NCI-H526 (cell line): ENCODE measurements at places on chromosomes 4 and X.
A peak's percentile ranks its signal among the peaks of the same experiment; 100 is the strongest.

DNA sequence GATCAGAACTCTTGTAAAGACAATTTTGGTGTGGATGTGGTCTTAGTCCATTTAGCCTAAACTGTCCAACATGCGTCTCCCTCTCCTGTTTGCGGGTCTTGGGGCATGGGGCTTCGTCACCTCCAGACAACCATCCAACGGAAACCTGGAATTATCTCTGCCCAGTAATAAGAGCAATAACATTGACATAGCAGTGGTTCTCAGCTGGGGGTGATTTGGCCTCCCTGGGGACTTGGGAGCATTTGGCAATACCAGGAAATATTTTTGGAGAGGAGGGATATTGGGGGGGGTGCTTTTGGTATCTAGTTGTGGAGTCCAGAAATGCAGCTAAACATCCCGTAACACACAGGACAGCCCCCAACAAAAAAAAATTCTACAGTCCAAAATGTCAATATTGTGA is 47.2 kb downstream of the SEL1L3 start:
- DNase-seq, result no peak

- DNase-seq, result no peak
Observed at GRCh38 chr4:103645991-103646390, 73.8 kb downstream of the TACR3 start.

- DNase-seq, result no peak
Observed at GRCh38 chr4:40265910-40266274, 69.1 kb downstream of the RHOH start.

DNA sequence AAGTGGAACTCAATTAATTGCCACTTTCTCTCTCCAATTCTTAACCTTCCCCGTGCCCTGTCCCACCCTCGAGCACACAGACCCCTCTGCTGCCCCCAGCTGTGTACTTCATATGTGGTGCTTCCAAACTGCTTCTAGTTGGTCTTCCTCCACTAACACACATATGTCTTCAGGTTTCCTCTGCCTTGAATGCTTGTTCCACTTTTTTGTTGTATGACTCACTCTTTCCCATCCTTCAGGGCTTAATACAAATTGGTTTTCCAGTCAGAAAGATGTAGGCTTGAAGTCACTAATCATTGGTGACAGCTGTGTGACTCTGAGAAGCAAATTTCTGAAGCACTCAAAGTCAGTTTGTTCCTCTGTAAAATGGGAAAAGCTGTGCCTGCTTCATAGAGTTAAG is 30.6 kb downstream of the TRIM2 start:
- DNase-seq, result no peak

DNA sequence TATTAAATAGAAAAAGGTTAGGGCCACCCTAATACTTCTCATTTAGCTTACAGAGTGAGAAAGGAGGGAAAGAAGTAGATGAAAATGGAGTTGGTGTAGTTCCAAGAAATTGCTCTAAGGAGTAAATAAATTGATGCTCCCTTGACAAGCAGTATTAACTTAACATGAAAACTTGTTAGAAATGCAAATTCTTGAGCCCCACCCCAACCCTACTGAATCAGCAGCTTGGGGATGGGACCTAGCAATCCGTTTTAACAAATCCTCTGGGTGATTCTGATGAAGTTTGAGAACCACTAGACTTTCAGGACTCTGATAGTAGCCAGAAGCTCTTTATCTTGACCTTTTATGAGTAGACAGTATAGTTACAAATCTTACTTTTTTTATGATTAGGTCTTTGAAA is 74.8 kb downstream of the STIM2 start:
- no peak for DNase-seq

DNA sequence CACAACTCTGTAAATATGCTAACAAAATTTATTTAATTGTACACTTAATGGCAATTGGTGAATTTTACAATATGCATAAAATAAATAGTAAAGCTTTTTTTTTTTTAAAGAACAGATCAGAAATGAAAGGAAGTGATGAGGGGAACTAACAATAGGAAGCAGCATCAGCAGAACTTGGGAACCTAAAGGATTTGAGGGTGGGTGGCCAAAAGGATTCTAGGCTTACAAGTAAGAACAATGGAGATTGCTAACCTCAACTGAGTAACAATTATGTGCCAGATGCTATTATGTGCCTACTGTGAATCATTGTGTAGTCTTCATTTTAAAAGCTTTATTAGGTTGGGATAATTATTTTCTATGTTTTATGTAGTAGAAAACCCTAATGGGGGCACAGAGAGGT is 185.2 kb downstream of the LDB2 start:
- no peak for DNase-seq

GRCh38 chr4:167025670-167026069 is 208.6 kb downstream of the SPOCK3 start:
- no peak for DNase-seq

DNA sequence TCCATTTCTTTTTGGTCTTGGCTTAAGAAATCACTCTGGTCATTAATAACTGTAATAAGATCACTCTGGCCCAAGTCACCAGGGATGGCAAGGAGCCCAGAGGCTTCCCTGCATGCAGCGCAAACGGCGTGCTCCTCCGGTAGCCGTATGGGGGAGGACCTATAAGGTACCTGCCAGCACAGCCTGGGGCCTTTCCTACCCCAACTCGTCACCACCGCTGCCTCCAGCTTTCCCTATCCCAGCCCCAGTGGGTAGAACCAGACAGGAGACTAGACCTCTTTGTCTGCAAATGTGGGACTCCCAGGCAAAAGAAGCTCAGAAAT is 25.9 kb downstream of the HAND2 start:
- DNase-seq, result no peak

DNA sequence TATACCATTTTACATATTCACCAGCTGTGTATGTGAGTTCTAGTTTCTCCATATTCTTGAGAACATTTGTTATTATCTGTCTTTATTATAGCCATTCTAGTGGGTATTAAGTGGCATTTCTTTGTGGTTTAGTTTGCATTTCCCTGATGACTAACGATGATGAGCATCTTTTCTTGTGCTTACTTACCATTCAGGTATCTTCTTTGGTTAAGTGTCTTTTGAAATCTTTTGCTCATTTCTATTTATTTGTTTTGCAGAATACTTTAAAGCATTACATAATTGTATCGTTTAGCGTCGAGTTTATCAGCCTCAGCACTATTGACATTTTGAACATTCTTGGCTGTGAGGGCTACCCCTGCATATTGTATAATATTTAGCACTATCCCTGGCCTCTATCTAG is 85.4 kb downstream of the FRMPD4 start:
- DNase-seq, result no peak

DNA sequence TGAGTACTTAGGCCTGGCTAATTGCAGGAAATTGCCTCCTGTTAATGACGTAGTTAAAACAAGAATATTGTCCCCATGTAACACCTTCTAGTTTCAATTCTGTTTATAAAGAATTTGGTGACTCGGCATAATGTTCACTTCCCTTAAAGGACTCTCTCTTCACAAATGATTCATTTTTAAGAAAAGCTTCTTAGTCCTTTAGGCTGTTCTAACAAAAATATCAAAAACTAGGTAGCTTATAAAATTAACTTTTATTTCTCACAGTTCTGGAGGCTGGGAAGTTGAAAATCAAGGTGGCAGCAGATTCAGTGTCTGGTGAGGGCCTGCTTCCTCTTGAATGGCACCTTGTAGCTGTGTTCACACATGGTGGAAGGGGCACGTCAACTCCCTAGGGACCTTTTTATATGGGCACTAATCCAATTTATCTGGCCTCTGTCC is 23.8 kb downstream of the COL25A1 start:
- no peak for DNase-seq

DNA sequence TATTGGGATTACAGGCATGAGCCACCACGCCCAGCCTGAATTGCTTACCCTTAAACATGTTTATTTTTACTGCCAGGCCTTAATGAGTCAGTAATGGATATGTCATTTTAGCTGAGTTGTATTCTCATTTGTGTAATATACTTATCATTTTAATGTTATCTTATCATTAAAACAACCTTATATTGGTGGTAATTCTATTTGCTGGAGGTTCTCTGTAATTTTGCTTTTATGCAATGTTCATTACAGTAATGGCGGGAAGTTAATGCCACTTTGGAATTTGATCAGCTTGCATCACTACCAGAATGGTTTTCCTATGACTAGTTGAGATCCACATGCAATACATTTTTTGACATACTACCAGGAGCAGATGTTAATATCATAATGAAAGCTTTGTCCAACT is 6.3 kb upstream of the PGAM4 start:
- no peak for DNase-seq

DNA sequence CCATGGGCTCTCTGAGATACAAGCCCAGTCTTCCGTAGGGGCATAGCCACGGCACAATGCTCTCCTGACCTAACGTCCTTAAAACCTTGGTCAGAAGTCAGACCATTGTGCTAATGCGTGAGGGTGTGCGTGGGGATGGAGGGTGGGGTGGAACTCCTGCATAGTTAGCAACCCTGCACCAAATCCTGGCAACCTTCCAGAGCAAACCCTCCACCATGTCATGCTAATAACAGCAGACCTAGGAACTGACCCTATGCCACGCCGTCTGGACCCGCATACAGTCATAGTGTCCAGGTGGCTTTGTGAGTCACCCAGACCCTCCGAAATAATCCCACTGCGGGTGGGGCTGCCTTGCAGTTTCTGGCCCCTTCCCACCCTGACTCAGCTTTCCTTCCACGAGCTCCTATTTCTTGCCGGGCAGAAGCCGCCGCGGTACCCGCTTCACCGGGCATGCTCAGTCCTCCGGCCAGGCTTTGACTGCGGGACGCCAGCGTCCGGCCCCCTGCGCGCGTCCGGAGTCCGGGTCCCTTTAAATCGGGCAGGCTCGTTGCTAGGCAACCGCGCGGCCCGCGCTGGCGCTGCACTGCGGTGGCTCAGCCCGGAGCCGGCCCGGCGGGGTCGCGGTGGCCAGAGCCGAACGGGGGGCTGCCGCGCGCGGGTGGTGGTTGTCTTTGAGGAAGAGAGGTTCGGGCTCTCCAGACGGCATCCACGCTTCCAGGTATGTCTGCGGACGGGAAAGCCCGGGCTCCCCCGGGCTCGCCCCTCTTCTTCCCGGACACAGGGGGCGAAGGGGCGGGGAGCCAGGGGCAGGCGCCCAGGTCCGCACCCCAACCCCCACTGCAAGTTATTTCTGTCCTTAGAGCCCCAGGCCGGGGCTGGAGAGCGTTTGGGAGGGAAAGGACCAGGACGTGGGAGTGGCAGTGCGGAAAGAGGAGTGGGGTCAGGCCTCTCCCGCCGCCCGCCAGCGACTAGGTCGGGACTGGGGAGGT is at the start of gene CCDC160:
Gene CCDC160, plus strand, starts transcription at position 557 of the 989 bp plus-strand sequence. CDS start 7,619 bp downstream, outside the sequence.
- no peak for DNase-seq

DNA sequence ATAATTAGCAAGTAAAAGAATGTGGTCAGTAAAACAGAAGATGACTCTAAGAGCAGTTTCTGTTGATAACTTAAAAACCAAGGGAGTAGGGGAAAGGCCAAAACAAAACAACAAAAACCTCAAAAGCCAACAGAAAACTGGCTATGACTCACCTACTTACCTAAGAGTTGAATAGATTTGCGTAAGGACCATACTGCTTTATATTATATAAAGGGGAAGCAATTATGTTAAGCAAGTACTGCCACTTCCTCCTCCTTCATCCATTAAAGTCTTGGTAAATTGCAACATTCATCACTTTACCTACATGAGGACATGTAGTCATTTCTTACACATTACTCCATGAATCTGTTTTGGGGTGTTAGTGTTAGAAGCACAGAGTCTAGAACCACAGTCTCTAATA is 85.9 kb upstream of the FAM47A start:
- DNase-seq, result no peak

GRCh38 chrX:77527233-77528001 is 80.2 kb downstream of the FGF16 start:
- no peak for DNase-seq

DNA sequence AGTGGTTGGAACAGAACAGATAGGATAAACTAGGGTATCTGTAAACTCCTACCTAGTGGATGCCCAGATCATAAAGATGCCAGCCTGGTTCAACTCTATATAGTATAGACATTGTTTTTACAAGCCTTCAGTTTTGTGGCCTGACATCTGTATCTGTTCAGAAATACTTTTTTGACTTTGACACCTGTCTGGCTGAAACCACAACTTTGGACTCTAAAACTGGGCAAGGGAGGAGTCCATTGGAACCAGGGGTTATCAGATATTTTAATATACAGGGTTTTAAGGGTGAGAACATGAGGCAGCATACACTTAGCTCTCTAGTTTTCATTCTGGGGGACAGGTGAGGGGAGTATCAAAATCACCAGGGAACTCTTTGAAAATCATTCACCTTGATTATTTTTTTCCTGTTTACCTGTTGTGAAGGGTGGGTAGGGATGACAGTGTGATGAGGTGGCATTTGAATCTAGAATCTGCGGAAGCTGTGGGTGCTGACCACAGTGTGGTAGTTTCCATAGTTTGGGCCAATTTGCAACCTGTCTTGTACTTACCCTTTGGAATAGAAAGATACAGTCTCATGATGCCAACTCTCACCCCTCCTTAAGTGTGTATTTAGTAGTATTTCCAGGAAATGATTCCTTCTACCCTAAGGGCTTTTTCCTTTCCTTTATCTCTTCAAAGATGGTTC is 20.6 kb downstream of the GAB1 start:
- DNase-seq, result no peak

DNA sequence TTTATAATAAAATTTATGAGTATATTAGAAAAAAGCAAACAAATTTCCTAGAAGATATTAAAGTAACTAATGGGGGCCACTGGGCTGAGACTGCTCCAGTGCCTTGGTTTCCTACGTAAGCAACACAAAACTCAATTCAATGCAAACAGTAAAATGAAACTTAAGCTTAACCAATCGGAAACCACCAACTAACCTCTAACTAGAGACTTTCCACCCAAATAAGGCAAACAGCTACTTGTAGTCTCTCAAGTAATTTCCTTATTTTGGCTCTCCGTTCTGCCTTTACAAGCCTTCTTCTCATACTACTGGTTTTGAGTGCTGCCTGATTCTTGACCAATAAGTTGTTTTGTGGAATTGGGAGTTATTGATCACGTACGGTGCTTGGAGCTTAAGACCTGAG is 167.3 kb upstream of the VEGFC start:
- no peak for DNase-seq

DNA sequence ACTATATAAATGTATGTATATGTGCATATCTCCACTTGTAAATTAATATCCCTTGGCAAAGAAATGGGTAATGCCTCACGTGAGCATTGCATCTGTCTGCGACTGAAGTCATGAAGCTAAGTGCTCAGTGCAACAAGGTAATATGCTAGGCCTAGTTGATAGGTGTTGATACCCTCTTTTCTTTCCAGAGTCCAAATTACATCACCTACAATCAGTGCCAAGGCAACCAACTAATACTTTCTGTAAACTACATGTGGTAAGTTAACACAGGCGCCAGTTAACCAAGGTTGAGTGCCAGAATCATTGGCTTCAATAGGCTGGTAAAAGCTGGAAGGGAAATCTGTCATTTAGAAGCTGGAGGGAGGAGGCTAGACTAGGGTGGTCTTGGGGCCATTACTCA is 41.1 kb downstream of the GPM6B start:
- DNase-seq, result no peak

DNA sequence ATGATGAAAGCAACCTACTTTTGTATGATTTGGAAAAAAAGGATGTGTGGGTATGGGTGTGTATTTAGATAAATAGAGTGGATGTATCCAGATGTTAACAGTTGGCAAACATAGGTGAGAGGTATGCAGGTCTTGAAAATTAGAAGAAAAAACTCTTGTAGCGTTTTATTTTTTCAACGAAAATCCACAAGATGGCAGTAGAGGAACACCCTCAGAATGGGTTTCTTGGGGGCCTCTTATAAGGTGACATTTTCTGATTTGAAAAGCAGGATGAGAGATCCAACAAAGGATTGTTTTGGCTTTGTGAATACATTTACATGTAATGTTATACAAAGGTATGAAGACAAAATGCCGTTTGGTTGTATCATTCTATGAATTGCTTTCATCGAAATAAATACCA is 68.3 kb downstream of the FMR1NB start:
- DNase-seq, result peak; percentile 64
